ENCODE measurements at places on chromosomes 13 and 19. TPM values are rescaled to one million over a fixed set of nuclear protein-coding genes. Genes with fewer than 3 reads are reported as not detected.

- no peak for ATAC-seq
These were observed 268.2 kb upstream of the MAB21L1 start for GRCh38 chr13:35744566-35745178.

DNA sequence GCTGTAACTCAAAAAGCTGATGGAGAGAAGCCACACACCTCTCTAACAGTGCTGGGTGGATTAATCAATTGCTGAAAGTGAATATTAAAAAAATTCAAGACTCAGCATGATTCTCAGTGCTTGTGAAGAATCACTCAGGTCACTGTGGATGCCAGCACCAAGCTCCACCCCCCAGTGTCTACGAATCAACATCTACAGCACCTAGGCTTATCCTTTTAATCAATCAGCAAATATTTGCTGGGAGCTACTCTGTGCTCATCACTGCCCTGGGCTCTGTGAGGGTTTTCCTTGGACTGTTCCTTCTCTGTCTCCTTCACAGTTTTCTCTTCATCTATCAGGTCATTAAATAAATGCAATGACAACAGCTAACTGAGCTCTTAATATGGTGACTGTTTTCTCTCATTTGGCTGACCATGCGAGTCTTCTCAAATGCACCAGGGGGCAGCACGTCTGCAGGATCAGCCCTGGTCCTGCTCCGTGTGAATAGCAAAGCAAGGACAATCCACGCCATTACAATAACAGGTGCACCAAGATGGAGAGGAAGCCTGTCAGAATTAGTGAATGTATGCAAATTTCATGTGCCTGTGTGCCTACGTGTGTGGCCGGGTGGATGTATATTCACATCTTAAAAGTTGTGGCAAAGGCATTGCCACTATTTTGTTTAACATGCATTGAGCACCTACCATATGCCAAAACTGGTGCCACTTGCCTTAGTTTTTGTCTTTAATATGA is 14.6 kb upstream of the C13orf42 start:
- ATAC-seq = no peak

- ATAC-seq = no peak
These were observed 12.6 kb downstream of the SCEL start for GRCh38 chr13:77548095-77548494.

DNA sequence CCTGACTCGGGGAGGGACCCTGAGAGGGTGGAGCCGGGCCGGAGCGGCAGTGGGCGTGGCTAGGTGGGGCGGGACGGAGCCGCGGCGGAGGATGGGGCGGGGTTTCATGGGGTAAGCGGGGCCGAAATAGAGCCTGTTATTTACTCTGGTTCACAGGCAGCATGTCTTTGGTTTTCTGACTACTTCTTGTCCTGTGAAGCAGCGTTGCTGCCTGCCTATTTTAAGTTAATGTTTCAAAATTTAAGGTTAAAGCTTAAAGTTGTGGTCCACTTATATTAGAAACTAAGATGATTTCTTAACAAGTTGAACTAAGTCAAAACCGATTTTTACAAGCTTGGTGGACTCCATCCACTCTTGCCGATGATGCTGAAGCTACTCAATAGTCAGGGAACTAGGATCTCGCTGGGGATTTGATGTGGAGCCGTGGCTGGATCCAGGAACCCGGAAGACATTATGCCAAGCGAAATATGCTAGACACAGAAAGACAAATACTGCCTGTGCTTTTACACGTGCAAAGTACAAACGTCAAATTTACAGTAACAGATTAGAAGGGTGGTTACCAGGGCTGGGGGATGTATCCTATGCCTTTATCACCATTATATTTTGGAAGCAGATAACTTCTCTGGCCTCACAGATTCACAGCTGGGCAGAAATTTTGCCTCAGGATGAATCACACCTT is 433 bp upstream of the ZNF616 start:
- peak; percentile 98 for ATAC-seq

DNA sequence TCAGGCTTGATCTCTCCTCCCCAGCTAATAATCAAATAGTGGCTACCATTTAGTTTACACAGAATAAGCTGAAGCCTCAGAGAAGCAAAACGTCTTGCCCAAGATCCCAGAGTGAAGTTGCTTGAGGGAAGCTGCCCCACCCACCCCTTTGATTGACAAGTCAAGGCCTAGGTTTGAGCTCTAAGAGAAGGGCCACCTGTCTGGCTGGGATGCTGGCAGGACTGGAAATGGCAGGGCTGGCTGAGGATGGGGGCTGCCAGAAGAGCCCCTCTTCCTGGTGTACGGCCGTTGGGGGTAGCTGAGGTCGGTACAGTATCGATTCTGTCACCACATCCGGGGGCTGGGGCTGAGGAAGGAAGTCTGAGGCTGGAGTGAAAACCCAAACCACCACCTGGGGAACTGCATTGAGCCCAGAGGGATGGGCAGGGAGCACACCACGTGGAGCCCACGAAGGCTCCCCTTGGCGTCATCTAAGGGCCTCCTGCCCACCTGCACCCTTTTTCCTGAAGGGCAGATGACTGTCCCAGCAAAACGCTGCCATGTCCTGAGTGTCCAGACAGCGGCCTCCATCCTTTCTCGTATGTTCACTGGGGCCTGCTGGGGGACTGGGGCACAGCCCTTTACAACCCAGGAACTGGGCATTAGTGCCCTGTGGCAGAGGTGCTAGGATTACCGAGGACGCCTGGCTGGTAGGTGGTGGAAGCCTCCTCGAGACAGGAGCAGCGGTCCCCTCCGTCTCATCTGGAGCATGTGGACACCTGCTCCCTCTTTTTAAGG is 1.4 kb upstream of the PRKD2 start:
- no peak for ATAC-seq

The ONECUT3 gene
- total RNA-seq = 0.04 TPM
